B cell (primary cell): ENCODE measurements at places on chromosomes 4 and X.

GRCh38 chrX:122241959-122242358 lies 942.1 kb upstream of the GRIA3 start:
- no peak for DNase-seq

DNA sequence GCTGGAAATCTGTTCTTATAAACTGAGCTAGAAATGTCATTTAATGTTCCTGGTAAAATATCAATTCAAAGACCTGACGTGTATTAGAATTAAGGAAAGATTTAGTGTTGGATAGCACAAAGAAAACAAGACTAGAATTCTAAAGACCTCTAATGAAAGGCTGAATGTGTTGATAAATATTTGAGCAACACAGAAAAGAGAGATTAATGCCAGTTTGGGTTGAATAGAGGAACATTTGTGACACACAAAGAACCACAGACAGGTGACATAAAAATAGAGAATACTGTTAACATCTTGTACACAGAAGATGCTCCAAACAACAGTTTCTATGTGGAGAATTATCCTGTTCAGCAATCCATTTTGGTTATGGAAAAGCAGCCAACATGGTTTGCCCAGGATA lies 222.1 kb upstream of the GALNT7 start:
- DNase-seq, result no peak

- no peak for DNase-seq
Measured at GRCh38 chrX:77342004-77342403, 105.2 kb upstream of the FGF16 start.

GRCh38 chr4:20028645-20029044 lies 223.1 kb upstream of the SLIT2 start:
- DNase-seq, result no peak

GRCh38 chrX:34638116-34638515 lies 19.0 kb downstream of the TMEM47 start:
- DNase-seq, result no peak

- DNase-seq, result peak; percentile 80
Measured at GRCh38 chr4:42568610-42569207, 88.2 kb downstream of the ATP8A1 start.

DNA sequence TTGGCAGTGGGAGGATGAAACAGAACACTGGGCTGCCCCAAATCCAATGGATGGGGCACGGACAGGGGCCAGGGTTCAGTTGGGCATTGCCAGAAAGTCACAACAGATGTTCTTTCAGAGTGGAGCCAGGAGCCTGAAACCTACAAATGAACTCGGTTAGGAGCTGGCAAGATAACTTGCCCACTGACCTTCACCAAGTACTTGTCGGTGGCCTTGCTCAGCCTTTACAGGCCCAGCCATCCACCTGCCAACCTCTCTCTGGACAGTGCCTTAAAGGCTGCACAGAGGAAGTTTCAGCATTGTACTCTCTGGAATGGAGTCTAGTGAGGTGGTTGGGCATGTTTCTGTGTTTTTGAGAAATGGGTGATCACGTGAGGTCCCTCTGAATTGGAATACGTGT lies 87.1 kb upstream of the USP9X start:
- no peak for DNase-seq
